ENCODE measurements at places on chromosomes 7 and 10. TPM values are rescaled to one million over a fixed set of nuclear protein-coding genes. Genes with fewer than 3 reads are reported as not detected.

GRCh38 chr7:26185844-26186180, 14.7 kb downstream of the HNRNPA2B1 start:
- H3K36me3 ChIP-seq: peaks cover 31% of the 10 kb centered on the region
- no peak overlapping the region for H3K4me3 ChIP-seq
- no peak for DNase-seq
- H3K4me1 ChIP-seq: peaks cover 17% of the 10 kb centered on the region
- no peak overlapping the region for H3K27ac ChIP-seq

GRCh38 chr7:13197501-13197900, 510.1 kb downstream of the ARL4A start:
- no peaks in the 10 kb centered on the region for H3K36me3 ChIP-seq
- no peaks in the 10 kb centered on the region for H3K4me1 ChIP-seq
- no peak overlapping the region for H3K27ac ChIP-seq
- no peak for DNase-seq
- no peak overlapping the region for H3K4me3 ChIP-seq
- no peaks in the 10 kb centered on the region for H3K27me3 ChIP-seq

Gene TET1
- 1.5 TPM for total RNA-seq

Gene GPER1
- total RNA-seq: not detected

All from CD4-positive, alpha-beta T cell (primary cell).